ENCODE measurements at places on chromosomes 12 and 14.

DNA sequence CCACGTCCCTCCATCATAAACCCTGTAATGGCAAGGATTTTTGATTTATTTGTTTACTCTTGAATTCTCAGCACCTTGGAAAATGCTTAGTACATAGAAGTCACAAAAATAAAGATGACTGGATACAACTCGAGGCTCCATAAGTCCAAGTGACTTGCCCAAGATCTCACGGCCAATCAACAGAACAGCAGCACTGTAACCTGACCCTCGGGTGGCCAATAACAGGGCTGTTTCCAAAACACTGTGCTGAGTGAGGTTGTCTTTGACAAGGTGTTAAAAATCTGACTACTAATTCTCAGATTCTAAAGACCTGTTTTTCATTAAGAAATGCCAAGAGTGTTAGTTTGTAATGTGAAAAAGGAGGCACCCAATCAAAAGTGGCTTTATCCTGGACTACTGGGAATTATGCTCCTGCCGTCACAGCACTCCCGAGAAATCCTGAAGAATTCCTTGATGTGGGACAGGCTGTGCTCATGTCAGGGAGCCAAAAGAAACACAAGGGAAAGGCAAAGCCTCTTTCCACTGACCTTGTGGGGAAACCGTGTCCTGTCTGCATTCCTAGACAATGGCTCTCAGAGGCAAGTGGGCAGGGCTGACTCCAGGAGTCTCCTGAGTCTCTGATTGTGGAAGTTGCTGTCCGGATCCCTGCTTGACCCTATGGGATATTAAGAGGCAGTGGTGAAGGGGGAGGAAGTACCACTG is 204.7 kb upstream of the PELI2 start:
- DNase-seq: no peak

DNA sequence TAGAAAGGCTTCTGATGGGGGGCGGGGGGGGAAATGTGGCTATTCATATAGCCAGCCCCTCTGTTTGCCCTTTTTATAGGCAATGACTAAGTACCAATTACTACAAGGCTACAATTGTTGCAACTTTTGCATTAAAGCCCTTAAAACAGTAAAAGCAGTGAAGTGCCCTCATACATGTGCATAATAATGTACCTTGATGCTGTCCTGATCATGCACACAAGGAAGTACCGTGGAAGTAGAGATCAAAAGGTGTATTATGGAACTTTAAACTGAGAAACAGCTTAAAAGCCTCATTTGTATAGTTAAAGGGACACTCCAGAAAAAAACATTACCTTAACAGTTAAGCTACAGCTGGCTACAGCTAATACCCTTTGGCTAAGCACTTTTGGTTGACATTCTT is 111.8 kb downstream of the PLEKHG7 start:
- no peak for DNase-seq

DNA sequence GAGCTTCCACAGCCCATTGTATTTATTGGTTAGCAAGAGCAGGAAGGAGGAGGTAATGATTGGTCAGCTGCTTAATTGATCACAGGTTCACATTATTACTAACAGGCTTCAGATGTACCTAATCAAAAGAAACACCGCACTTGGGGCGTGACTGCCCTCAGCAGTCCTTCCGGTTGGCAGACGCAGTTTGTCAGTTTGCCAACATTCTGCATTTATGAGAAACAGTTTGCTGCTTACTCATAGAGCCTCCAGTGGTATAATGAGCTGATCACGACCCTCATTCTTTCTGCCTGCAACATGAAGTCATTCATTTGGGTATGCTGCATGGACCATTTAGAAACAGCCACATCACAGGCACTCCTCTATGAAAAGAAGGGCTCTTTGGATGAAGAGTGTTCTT is 42.5 kb upstream of the PPM1H start:
- DNase-seq: no peak

GRCh38 chr12:64824130-64824499 is 332 bp upstream of the TBC1D30 start:
- no peak for DNase-seq

DNA sequence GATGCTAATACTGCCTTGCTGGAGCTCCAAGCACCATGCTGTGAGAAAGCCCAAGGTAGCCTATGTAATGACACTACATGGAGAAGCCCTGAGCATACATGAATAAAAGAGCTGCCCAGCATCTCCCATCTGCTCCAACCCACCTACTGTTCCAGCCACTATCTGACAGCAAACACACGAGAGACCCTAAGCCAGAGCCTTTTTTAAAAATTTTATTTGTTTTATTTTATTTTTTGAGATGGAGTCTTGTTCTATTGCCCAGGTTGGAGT is 95.2 kb upstream of the PRICKLE1 start:
- DNase-seq: no peak

DNA sequence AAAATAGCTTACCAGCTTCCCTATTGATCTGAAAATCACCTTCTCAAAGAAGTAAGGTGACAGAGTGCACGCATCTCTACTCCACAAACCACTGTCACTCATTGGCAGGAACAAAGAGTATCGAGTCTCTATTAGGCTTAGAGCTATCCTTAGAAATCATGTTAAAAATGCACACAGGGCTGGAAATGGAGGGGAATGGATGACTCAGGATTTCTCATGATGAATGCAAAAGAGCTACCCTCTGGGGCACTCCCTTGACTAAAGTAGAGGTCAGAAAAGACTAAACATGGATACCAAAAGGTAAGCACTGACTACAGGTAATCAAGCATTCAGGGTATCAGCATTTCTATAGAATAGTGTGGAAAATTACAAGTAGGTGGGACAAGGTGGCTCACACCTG is 96.1 kb upstream of the ANO4 start:
- DNase-seq: no peak

- peak; percentile 5 for DNase-seq
Measured at GRCh38 chr14:67411820-67412421, at the start of gene PLEK2. TSS of gene PLEK2 (minus strand) at chr14:67412165. CDS start at chr14:67412059, 106 bp downstream.

GRCh38 chr14:55303125-55303499 is 31.9 kb downstream of the FBXO34 start:
- no peak for DNase-seq

DNA sequence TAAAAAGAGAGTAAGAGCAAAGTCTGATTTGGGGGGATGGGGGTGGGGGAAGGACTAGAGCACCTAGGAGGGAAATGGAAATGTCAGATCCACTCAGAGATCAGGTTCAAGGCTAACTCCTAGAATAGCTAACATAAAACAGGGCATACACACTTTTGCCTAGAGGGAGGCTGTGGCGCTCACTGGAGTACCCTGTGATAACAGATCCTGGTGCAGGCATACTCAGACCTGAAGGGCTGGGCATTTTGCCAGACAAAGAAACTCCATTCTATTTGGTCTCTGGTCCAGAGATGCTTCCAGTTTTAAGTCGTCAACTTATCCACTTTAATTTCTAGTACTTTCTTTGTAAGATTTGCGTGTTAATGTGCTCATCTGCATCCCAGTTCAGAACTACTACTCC is 5.8 kb downstream of the CTDSP2 start:
- DNase-seq: no peak

DNA sequence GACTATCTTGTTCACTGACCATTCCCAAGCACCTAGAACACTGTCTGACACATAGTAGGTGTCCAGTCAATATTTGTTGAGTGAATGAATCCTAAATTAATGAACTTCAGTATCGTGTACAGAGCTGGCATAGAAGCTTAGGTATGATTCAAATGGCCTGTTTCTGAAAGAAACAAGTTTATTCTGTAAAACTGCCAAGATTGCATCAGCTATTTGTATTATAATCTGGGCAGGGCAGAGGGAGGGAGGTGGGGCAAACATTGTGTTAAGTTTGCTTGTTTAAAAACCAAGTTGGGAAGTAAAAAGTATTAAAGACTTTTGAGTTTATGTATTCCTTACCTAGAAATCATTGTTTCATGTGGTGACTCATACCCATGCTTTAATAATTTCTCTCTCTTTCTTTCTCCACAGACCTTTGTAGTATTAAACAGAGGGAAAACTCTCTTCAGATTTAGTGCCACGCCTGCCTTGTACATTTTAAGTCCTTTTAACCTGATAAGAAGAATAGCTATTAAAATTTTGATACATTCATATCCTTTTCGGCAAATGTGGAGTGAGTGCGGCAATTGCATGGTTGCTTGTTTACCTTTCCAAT is 92.8 kb downstream of the SCN8A start:
- no peak for DNase-seq

- DNase-seq: no peak
Measured at GRCh38 chr12:18165422-18165871, 75.5 kb upstream of the RERGL start.

- no peak for DNase-seq
Measured at GRCh38 chr12:106632797-106633450, 50.1 kb downstream of the RFX4 start.

GRCh38 chr12:3081886-3082285 is 4.7 kb downstream of the TSPAN9 start:
- no peak for DNase-seq

GRCh38 chr14:22465201-22465840 is 123.7 kb downstream of the DAD1 start:
- DNase-seq: no peak

GRCh38 chr12:116916714-116917114 is 6.0 kb downstream of the FBXW8 start:
- DNase-seq: peak; percentile 56

- DNase-seq: no peak
Measured at GRCh38 chr12:55745361-55746173, 2.6 kb downstream of the GDF11 start.

GRCh38 chr12:70190262-70191010 is 52.8 kb upstream of the CNOT2 start:
- DNase-seq: no peak

DNA sequence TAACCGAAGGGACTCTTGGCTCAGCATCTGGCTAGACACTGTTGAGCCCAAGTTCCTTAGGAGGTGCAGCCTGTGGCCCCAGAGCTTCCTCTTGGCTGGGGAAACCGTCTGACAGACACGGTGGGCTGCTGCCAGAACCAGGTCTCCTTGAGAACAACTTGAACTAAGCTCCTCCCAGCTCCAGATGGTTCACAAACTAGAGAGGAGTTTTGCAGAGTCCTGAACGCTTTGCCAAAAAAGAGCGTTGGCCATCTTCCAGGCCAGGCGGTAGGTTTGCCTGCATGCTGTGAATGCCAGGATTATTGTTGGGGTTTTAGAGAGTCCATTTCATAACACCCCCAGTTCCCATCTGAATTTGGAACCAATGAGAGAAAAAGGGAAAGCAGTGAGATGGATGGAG is 399.8 kb downstream of the RGS6 start:
- no peak for DNase-seq

GRCh38 chr14:102317564-102318248 is 1.8 kb upstream of the ZNF839 start:
- DNase-seq: no peak

DNA sequence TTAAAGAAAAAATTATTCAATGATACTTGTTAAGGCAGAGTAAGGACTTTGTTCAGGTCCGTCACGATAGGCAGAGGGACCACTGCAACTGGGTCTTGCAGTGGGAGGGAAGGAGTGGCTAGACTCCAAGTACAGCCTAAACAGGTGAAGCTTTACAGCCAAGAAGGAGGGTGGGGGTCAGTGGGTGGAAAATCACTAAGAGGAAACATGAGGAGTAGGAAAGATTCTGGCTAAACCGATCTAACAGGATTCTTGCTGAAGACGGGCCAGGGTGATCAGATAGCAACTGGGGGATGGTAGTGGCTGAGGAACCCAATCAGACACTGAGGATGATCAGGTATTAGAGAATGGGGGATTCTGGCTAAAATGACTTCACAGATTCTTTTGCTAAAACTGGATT is 100.2 kb downstream of the TTC7B start:
- DNase-seq: no peak

DNA sequence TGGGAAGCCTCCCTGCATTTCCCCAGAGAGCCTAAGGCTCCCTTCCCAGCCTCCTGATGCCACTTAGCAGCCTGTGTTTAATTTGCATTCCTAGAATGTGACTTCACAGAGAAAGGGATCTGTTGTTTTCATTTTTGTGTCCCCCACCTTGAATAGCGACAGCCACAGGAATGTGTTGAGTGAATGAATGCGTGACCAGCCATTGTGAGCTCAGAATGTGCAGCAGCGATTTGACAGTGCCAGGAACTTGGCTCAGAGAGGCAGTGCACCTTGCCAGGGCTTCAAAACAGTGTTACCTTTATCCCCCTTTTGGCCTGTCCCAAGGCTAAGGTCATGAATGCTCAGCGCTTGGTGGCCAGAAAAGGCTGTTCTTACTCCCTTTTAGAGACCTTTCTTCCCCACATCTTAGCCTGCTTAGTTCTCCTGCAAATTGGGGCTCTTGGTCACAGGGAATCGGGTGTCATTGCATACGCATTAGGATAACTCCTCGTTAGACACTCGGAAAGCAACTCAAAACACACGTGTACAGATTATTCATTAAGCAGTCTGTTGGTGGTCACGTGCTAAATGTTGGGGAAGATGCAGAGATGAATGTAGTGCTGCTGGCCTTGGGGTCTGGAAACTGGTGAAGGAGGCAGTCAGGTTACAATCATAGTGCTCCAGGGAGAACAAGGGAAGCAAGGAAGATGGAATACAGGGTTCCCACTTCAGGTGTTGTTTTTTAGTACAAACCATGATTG is 9.8 kb downstream of the NTF3 start:
- DNase-seq: no peak

- no peak for DNase-seq
Measured at GRCh38 chr12:121980191-121980891, 41.3 kb upstream of the BCL7A start.

DNA sequence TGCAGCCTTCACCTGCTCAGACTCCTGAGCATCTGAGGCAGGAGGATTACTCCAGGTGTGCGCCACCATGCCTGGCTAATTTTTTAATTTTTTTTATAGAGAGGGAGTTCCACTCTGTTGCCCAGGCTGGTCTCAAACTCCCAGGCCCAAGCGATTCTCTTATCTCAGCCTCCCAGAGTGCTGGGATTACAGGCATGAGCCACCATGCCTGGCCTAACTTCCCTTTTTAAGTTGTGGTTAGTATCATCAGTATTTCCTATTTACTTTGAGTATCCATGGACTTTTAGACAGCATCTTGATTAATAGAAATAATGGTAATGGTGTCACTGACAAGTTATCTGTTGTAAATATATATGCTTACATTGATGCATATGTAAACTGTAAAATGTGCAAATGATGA is 116.9 kb downstream of the FGD4 start:
- no peak for DNase-seq

- no peak for DNase-seq
Measured at GRCh38 chr12:48032597-48032996, 28.3 kb upstream of the COL2A1 start.

- no peak for DNase-seq
Measured at GRCh38 chr14:34252227-34252626, 209.8 kb downstream of the SPTSSA start.

- DNase-seq: no peak
Measured at GRCh38 chr12:76916170-76916540, 37.3 kb upstream of the CSRP2 start.

- DNase-seq: no peak
Measured at GRCh38 chr12:76866726-76867125, 12.1 kb downstream of the CSRP2 start.
